ENCODE measurements at places on chromosomes 3 and 15. TPM values are rescaled to one million over a fixed set of nuclear protein-coding genes. Genes with fewer than 3 reads are reported as not detected.
A peak's percentile ranks its signal among the peaks of the same experiment; 100 is the strongest.

DNA sequence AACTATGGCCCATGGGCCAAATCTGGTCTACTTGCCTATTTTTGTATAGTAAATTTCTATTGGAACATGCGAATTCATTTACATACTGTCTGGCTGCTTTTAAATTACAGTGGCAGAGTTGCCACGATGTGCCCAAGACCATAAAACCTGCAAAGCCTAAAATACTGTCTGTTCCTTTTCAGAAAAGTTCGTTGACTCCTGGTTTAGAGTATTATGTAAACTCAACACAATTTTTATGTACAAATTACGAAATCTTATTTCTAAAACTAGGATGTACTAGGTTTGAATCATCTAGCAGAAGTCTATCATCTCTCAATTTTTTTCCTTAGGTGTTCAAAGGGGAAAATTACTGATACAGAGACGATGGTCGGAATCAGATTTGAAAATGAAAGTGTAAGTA lies 26.9 kb downstream of the SENP2 start:
- H3K36me3 ChIP-seq, result peaks cover 96% of the 10 kb centered on the region
- no peak for DNase-seq
- no peaks in the 10 kb centered on the region for H3K27me3 ChIP-seq
- no peaks in the 10 kb centered on the region for H3K4me1 ChIP-seq

GRCh38 chr15:27059610-27060202 lies 88.7 kb downstream of the GABRG3 start:
- no peaks in the 10 kb centered on the region for H3K27me3 ChIP-seq
- no peaks in the 10 kb centered on the region for H3K4me1 ChIP-seq
- no peaks in the 10 kb centered on the region for H3K36me3 ChIP-seq
- no peak overlapping the region for H3K4me3 ChIP-seq
- no peak for DNase-seq

DNA sequence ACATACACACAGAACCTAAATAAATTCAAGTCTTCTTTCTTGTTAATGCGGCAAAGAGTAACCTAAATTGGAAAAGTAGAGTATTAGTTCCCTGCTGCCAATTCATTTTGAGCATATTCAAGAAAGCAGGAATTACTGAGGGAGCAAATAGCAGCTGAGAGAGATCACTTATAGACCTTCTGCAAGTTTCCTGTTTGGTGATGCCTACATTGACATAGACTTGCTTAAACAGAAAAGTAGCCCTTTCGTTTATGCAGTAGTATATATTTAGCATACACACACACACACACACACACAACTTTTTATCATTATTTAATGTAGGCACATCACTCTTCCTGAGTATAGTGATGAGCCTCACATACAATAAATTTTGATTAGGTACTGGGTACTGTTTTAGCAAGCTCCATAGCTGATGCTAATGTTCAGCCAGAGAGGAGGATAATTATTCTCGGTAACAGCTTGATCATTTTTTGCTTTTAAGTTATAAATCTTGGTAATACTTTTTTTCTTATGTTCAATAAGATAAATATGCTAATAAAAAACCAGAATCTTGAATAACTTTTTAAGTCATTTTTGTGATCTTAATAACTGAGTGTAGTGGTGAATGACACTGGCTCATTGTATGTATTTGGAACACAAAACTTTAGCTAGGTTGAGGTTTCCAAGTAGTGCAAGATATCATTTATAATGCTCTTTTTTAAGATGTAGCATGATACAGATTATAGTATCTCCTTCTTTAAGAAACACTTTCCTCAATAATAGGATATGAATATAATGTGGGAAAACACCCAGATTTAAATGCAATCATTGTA lies 174.7 kb downstream of the MBNL1 start:
- no peak for DNase-seq
- H3K27ac ChIP-seq, result no peak overlapping the region
- H3K36me3 ChIP-seq, result peaks cover 16% of the 10 kb centered on the region
- H3K27me3 ChIP-seq, result no peaks in the 10 kb centered on the region

DNA sequence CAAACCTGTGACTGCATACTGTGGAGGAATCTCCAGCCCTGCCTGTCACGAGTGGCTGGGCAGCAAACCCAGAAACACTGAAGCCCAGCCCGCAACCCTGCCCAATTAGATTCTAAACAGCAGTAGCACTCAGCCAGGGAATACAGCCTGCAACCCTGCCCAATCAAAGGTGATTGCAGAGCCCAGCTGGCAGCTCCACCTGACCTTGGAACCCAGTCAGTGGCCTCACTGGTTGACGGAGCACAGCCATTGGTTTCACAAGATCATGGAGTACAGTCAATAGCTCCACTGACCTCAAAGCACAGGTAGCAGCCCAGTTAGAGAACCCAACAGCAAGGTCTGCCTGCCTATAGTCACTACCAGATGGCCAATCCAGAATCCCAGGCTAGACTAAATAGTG lies 35.2 kb upstream of the MYLK start:
- no peaks in the 10 kb centered on the region for H3K4me1 ChIP-seq
- H3K36me3 ChIP-seq, result peaks cover 37% of the 10 kb centered on the region
- H3K27ac ChIP-seq, result no peak overlapping the region

GRCh38 chr15:65981837-65982626 lies 112.7 kb downstream of the RAB11A start:
- no peak for DNase-seq
- H3K4me3 ChIP-seq, result peak overlapping the region; percentile 23
- no peaks in the 10 kb centered on the region for H3K36me3 ChIP-seq
- no peak overlapping the region for H3K27ac ChIP-seq

GRCh38 chr3:156685752-156686151 lies 11.4 kb downstream of the TIPARP start:
- no peak overlapping the region for H3K4me3 ChIP-seq
- H3K27ac ChIP-seq, result no peak overlapping the region
- peaks cover 96% of the 10 kb centered on the region for H3K4me1 ChIP-seq
- H3K36me3 ChIP-seq, result no peaks in the 10 kb centered on the region

DNA sequence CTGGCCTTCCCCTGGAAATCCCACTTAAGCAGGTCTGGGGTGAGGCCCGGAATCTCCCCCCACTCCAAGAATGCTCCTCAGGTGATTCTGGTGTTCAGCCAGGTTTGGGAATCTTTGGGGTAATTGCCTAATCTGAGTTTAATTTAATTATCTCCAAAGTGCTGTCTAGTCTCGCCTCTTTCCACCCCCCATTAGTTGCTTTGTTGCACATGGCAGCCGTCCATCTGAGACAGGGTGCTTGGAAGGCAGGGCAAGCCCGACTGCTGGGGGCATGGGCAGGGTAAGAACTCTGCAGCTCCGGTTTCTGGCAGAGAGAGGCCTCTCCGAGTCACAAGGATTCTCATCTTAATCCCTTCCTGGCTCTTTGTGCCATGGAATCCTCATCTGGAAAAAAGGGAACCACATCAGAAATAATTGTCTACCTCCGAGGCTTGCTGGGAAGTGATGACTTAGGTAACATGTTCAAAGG lies 15.0 kb downstream of the IL17RD start:
- H3K27me3 ChIP-seq, result no peaks in the 10 kb centered on the region
- no peak overlapping the region for H3K27ac ChIP-seq
- no peak overlapping the region for H3K4me3 ChIP-seq
- DNase-seq, result no peak
- peaks cover 16% of the 10 kb centered on the region for H3K4me1 ChIP-seq
- no peaks in the 10 kb centered on the region for H3K36me3 ChIP-seq

DNA sequence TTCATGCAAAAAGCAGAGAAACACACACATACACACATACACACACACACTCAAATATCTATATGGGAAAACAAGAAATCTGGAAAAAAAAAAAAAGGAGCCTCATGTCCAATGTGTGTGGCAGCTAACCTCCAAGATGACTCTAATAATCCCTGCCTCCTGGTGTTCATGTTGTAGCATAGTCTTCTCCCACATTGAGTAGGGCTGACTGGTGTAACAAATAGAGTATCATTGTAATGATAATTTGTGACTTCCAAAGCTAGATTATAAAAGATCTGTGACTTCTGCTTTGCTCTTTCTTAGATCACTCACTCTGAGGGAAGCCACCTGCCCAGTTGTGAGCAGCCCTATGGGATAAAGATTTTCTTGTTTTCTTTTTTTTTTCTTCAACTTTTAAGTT lies 130.9 kb upstream of the TNIK start:
- no peaks in the 10 kb centered on the region for H3K36me3 ChIP-seq
- H3K4me3 ChIP-seq, result no peak overlapping the region
- no peak overlapping the region for H3K27ac ChIP-seq
- H3K4me1 ChIP-seq, result no peaks in the 10 kb centered on the region
- DNase-seq, result no peak
- no peaks in the 10 kb centered on the region for H3K27me3 ChIP-seq

DNA sequence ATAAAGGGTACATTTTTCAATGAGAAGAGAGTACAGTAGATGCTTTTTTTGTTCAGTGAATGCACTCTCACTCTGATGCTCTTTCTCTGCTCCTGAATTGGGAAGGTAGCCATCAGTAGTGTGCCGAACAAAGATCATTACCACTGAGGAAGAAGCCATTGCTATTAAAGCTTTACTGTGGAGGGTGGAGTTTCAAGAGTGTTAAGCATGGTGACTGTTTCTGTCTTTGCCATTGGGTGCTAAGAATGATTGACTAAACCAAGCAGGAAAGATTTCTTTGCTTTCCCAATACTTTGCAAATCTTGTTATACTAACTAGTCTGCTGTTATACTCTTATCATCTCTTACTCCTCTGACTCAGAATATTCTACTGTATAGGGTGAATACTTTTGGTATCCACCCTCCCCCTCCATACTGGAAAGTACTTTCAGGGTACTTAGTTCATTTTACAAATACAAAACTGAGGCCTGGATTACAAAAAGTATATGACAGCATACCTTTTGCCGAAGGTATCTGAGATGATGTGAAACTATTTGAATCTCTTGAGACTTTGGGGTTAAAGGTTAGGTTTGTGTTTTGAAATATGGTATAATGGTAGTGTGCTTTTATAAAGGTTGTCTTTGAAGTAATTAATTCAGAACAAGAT lies 1.7 kb downstream of the RAB11A start:
- H3K27me3 ChIP-seq, result no peaks in the 10 kb centered on the region
- peaks cover 6% of the 10 kb centered on the region for H3K36me3 ChIP-seq
- peak overlapping the region; percentile 96 for H3K4me3 ChIP-seq
- peaks cover 33% of the 10 kb centered on the region for H3K4me1 ChIP-seq
- H3K27ac ChIP-seq, result peak overlapping the region; percentile 99

DNA sequence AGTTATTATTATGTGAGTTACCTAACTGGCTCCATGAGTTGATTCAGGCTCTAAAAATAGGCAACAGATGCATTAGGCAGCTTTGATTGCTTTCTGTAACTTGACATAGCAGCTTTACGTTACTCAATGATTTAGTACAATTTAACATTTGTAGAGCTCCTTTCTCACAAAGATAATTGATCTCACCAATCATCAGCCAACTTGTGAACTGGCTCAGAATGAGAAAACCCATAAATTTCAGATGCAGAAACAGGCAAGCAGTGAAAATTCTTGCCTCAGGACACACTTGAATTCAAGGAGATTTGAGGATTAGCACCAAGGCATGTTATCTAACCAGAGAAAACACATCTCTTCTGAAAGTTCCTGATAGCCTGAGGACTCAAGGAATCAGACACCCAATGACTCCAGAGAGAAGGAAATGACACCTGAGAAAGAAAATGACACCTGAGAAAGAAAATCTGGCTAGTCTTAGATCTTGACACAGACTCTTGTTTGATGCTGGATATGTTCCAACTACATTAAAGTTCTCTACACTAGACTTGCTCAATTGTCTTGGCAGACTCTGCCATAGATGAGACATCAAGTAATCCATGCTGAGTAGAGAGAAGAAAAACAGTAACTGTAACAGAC lies 315.1 kb upstream of the CBLB start:
- no peak overlapping the region for H3K4me3 ChIP-seq
- peaks cover 19% of the 10 kb centered on the region for H3K4me1 ChIP-seq
- H3K27me3 ChIP-seq, result no peaks in the 10 kb centered on the region
- no peaks in the 10 kb centered on the region for H3K36me3 ChIP-seq
- DNase-seq, result no peak

- no peak overlapping the region for H3K27ac ChIP-seq
- H3K27me3 ChIP-seq, result no peaks in the 10 kb centered on the region
- DNase-seq, result no peak
- H3K4me3 ChIP-seq, result no peak overlapping the region
- H3K36me3 ChIP-seq, result no peaks in the 10 kb centered on the region
These were observed 9.2 kb downstream of the SMAD6 start for GRCh38 chr15:66711260-66711659.

GRCh38 chr15:66252685-66253417 lies 699 bp downstream of the MEGF11 start:
- H3K36me3 ChIP-seq, result no peaks in the 10 kb centered on the region
- peaks cover 77% of the 10 kb centered on the region for H3K27me3 ChIP-seq
- peak overlapping the region; percentile 58 for H3K4me3 ChIP-seq
- DNase-seq, result no peak
- peaks cover 31% of the 10 kb centered on the region for H3K4me1 ChIP-seq
- no peak overlapping the region for H3K27ac ChIP-seq

- DNase-seq, result no peak
- no peaks in the 10 kb centered on the region for H3K27me3 ChIP-seq
- H3K4me1 ChIP-seq, result no peaks in the 10 kb centered on the region
- no peak overlapping the region for H3K27ac ChIP-seq
- H3K36me3 ChIP-seq, result no peaks in the 10 kb centered on the region
- no peak overlapping the region for H3K4me3 ChIP-seq
These were observed 48.1 kb upstream of the FRMD4B start for GRCh38 chr3:69433969-69434325.

DNA sequence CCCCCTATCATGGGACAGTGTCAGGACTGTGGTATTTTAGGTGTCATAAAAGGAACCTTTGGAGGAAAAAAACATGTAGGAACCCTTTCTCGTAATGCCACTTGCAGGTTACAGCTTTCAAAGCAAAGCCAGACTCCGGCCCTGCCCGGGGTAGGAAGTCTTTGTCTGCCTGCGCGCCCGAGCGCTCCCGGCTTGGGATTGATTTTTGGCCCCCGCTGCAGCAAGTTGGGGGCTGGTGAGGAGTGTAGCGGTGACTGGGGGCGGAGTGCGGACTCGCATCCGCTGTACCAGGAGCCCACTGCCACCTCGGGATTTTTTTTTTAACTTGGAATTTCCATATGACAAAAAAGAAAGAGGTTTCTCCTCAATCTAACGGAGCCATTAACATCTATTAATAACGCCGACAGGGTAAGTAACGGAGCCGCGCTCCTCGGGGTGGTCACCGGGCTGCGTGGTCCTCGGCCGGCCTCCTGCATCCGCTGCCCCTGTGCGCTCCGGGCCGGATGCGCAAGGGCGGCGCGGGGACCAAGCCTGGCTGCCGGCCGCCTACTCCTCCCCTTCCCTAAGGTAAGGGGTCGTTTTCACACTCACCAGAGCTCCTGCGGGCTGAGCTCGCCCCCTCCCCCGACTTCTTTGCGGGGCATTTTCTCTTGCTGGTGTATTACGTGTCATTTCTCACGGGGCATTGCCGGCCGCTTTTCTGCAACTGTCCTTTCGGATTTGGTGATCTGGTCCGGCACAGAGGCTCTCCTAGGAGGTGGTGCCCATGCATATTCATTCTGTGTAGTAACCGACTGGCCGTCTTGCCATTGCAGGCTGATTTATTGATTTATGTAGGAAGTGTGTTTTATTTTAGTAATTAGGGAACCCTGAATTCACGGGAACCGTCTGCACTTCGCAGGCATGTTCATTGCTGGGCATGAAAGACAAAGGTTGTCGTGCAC lies 219.8 kb upstream of the TOPAZ1 start:
- peaks cover 64% of the 10 kb centered on the region for H3K27me3 ChIP-seq
- no peaks in the 10 kb centered on the region for H3K36me3 ChIP-seq
- no peak overlapping the region for H3K27ac ChIP-seq
- no peak for DNase-seq

- H3K27ac ChIP-seq, result no peak overlapping the region
- no peak overlapping the region for H3K4me3 ChIP-seq
- no peak for DNase-seq
- no peaks in the 10 kb centered on the region for H3K4me1 ChIP-seq
- no peaks in the 10 kb centered on the region for H3K36me3 ChIP-seq
These were observed 64.5 kb upstream of the MLF1 start for GRCh38 chr3:158506456-158506855.

The TF gene
- 4.8 TPM for total RNA-seq

The RCCD1 gene
- 12.9 TPM for total RNA-seq

The CHRNA7 gene
- 0.23 TPM for total RNA-seq

The CCR5 gene
- 1.3 TPM for total RNA-seq

The ZBTB38 gene
- total RNA-seq, result 65.8 TPM

The CCDC33 gene
- total RNA-seq, result 0.60 TPM

All from suprapubic skin (tissue), 4 donors.